ENCODE measurements at places on chromosomes 7 and 10.

DNA sequence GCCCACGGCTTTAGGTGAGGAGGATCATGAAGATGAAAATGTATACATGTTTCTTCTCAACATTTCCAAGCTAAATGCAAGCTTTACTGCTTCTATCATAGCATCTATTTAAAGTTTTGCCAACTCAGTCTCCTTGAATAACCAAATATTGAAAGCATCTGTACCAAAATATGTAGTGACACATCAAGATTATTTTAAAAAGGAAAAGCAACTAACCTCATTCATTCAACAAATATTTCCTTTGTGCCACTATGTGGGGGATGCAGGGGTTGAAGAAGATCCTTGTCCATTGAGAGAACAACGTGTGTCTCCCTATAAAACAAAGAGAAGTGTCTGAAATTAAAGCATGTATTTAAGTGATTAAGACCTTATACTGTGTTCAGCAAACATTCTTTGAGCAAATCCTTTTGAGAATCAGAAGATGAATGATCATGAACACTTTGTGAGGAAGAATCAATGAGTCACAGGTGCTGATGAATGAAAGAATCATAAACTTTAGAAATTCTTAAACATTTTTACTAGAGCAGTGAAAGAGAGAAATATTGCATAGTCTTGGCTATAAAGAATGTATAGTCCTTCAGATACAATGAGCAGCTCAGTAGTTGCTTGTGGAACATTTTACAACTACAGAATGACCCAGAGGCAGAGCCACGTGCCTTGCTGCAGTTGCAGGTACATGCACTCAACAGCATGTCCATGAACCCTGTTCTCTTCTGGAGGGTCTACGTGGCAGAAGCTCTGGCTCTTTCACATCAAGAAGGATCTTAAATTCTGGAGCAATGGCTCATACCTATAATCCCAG lies 13.9 kb downstream of the TAS2R60 start:
- no peak for DNase-seq

DNA sequence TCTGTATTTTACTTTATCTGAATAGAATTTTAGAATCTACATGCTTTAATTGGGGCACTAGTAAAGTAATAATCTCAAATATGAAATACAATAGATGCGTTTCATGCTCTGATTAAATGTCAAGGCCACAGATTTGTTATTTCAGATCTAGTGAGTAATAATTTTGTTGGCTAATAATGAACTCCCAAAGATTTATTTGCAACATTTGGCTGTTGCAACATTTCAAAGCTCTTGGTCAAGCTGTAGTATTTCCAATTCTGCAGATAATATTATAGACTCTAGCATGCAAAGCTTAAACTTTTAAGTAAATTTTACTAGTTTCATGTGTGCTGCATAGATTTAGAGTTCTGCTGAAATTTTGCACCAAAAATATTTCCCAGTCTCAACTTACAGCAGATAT lies 16.7 kb downstream of the LRRN3 start:
- DNase-seq = no peak

- no peak for DNase-seq
Measured at GRCh38 chr7:57437581-57437980, 12.4 kb upstream of the ZNF716 start.

DNA sequence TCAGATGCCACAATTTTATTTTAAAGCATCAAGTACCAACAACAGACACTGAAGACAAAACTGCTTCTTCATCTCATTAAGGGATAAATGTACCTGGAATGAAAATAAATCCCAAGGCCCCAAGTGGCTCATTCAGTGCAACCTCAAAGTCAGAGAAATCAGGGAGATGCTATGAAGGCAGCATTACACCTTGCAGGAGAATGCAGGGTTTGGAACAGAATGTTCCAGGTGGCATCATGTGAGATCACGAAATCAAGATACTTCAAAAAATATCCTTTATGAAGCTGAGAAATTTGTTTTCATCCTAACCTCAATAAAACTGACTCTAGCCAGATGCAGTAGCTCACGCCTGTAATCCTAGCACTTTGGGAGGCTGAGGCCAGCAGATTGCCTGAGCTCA lies 477.1 kb downstream of the PLXNA4 start:
- DNase-seq = no peak

DNA sequence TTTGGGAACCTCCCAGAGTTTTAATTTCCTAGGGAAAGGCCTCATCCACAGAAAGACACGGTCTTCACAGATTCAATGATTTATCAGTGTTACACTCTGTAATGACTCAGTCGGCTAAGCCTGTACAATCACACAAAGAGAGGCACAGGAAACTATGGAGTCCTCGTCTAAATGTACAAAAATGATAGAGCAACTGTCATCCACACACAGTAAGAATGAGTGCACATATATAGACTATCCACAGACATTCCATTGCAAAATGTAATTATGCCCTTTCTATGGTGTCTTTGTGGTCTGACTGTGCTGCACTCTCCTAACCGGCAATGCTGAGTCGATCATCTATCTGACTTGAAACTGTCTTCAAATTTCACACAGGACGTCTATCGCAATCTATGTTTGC lies 3.5 kb upstream of the NAMPT start:
- DNase-seq = no peak

GRCh38 chr7:122315507-122316466 lies 11.2 kb upstream of the FEZF1 start:
- DNase-seq = no peak

DNA sequence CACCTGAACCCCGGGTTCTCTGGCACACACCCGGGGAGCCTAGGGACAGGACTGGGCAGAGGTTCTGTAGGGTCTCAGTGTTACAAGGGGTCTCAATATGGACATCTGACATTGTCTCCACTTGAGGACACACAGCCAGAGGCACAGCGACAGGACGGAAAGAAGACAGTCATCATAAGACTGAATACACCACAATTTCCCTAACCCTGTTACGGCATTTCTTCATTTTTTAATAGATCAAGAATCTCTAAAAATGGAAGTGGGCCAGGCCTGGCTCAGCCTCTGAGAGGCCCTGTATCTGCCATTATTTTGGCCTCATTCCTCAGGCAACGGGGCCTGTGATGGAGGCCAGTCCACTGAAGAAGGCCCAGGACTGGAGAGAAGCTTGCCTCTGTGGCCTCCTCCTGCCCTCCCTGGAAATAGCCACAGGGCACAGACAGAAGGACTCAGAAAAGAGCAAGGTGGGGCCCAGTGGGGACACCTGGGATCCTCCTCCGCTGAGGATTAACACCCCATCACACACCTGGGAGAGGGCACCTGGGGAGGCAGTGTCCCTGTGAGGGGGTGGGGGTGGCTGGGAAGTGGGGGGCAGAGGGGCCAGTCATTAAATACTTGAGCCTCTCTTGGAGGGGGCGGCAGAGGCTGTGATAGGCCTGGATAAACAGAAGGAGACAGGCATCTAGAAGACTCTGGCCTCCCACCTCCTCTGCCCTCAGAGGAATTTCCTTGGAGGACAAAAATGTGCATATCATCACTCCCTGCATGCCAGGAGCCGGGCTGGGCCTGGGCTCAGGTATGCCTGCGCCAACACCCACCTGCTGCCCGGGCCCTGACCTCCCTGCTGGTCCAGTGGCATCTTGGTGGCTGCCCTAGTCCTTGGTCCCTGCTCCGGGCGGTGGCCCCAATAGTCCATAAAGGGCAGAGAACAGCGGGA lies 8.0 kb downstream of the SPOCK2 start:
- no peak for DNase-seq

DNA sequence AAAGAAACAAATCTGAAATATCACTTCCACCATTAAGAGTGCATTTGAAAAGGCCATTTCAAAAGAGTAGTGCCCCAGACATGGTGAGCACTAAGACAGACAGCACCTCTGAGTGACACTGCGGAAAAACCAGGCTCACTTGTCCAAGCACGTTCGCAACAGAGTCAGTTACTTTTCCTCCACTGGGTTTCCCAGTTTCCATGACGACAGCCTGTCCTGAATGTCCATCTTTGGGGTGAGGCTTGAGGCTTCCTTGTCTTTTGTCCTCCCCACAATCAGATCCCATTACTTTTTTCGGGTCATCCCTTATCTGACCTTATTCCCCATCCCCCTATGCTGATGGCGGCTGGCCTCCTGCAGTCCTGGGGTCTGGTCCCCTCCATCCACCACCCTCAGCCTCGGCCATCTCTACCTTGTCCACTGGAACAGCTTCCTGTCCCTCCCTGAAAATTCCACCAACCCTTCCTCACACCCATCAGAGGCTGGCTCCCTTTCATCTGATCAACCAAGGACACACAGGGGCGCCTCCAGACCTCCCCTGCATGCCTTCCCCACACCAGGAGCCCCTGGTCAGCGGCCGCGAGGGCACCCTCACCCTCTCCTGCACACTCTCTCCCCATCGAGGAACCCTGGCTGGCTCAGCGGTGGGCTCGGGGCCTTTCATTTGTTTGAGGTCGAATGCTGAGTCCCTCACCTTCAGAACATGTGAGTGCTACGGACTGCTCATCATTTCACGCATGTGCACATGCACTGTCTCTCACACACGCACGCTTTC lies 363.6 kb downstream of the DNAJB6 start:
- DNase-seq = no peak

DNA sequence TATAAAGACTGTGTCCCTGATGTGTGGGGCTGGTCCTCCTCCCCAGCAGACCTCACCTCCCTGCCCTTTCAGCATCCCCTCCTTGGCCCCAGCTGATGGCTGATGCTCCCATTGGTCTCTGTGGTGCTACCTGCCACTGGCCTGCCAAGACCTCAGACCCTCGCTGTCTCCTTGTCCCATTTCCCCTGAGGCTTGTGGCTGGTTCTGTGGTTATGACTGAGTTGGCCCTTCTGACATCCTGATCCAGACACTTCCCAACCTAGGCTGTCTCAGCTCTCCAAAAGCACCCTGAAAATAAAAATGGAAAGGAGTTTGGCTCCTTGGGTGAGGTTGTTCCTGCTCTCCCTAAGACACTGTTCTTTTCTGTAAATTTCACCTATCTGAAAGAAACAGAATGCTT lies 214.2 kb downstream of the RPS24 start:
- DNase-seq = no peak

DNA sequence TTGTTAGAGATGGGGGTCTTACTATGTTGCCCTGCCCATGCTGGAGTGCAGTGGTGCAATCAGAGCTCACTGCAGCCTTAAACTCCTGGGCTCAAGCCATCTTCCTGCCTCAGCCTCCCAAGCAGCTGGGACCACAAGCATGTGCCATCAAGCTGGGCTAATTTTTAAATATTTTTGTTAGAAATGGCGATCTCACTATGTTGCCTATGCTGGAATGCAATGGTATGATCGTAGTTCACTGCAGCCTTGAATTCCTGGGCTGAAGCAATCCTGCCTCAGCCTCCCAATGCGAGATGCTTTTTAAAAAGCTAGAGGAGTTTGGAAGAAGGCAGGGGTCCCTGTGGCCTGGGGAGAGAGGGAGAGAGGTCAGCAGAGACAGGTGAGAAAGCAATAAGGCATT lies 600.1 kb upstream of the AUTS2 start:
- DNase-seq = no peak

GRCh38 chr7:106071999-106072714 lies 40.0 kb downstream of the SYPL1 start:
- no peak for DNase-seq

- no peak for DNase-seq
Measured at GRCh38 chr10:31508882-31509281, 189.9 kb downstream of the ZEB1 start.

GRCh38 chr10:62067560-62067959 lies 166.1 kb downstream of the ARID5B start:
- no peak for DNase-seq

GRCh38 chr10:17445400-17445998 lies 8.9 kb downstream of the ST8SIA6 start:
- DNase-seq = no peak

DNA sequence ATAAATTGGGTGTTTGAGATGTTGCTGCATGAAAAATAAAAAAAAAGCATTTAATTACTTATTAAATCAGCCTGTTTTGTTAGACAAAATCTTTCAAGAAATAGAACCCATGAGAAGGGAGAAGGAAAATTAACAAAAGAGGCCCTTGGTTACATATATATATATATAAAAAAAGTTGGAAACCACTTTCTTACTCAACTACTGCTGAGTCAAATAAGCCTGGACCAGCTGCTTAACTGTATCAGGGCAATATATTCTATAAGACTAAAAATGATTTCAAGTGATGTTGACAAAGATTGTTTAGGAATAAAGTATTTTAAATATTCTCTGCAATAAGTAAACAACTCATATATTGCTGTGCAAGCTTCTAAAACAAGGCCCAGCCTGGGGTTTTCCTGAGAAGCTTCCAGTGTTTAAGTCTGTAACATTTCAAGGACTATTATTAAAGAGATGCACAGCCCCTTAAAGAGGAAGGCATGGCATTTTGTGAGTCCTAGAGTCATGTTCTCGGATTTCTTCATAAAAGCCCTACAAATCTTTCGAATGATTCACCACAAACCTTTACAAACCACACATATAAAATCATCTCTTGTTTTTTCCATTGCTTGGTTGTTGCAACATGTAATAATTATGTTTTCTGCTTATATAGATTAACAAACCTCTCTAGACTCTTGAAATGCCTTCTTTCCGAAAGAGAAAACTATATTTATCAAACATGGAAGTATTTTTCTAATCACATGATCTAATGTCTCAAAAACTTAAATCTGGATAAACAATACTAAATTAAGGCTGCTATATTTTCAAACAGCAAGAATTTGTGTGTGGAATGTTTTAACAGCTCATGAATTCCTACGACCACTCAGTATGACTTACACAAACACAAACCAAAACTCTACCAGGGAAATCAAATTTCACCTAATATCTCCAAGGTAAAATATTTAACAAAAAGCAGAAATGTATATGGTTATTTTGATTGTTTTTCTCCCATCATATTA lies 14.3 kb downstream of the JAZF1 start:
- DNase-seq = no peak

DNA sequence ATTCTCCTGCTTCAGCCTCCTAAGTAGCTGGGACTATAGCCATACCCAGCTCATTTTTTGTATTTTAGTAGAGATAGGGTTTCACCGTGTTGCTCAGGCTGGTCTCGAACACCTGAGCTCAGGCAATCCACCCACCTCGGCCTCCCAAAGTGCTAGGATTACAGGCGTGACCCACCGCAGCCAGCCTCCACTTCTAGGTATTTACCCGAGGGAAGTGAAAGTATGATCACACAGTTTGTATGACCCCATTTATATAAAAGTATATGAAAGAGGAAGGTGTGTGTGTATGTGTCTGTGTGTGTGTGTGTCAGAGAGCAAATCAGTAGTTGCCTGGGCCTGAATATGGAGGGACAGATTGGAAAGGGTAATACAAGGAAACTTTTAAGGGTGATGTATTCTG lies 2.0 kb upstream of the PURB start:
- no peak for DNase-seq

- no peak for DNase-seq
Measured at GRCh38 chr7:137423321-137423720, 79.8 kb upstream of the PTN start.

DNA sequence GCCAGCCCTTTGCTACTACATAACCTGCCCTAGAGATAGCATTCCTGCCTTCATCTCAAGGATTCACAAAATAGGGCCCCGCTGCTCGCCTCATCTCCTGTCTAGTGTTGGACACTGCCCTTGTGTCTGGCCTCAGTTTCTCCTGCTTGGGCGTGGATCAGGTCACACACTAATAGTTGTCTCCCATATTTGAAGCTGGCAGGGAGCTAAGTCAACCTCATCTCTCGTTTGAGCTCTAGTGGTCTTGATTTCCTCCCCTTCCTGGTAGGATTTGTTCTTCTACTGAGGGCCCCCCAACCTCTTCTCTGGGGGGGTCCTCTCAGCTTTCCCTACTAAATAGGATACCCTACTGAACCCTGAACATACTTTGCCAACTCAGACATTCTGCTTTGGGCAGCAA lies 42.2 kb downstream of the ADCYAP1R1 start:
- DNase-seq = no peak
